Sigmoid colon (tissue), 7 donors: ENCODE measurements at places on chromosomes 12 and 14. TPM values are rescaled to one million over a fixed set of nuclear protein-coding genes. Genes with fewer than 3 reads are reported as not detected.

DNA sequence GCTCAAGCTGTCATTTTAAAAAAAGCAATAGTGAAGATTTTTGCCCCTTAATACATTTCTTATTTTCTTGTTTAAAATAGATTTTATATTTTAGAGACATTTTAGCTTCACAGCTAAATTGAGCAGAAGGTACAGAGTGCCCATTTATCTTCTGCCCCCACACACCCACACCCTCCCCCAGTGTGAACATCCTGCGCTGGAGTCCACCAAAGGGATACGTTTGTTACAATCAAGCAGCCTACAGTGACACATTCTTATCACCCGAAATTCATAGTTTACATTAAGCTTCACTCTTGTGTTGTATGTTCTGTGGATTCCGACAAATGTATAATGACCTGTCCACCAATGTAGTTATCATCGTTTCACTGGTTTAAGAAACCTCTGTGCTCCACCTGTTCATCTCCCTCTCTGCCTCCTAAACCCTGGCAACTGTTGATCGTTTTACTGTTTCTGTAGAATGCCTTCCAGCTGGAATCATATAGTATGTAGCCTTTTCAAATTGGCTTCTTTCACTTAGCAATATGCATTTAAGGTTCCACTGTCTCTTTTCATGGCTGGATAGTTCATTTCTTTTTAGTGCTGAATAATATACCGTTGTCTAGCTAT is 91.0 kb upstream of the TRAF3 start:
- DNase-seq: no peak
- H3K4me1 ChIP-seq: no peaks in the 10 kb centered on the region
- H3K27ac ChIP-seq: no peak overlapping the region

DNA sequence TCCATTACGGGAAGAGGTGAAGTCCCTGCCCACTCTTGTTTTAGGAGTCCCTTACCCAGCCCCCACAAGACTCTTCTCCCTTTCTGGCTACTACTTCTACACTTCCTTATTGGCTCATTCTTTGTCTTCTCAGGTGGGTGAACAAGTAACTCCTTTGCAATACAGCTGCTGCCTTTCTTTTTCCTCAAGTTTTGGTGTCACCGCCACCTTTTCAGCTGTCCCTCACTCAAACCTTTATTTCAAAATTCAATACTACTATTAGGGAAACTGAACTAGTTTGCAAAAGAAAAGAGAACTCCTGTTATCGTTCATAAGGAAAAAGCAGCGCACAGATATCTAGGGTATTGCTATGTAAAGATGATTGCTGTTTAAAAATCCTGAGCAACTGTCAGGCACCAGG is 6.1 kb downstream of the RSRC2 start:
- DNase-seq: no peak
- H3K36me3 ChIP-seq: peaks cover 64% of the 10 kb centered on the region

- no peak overlapping the region for H3K27ac ChIP-seq
- H3K36me3 ChIP-seq: no peaks in the 10 kb centered on the region
- H3K27me3 ChIP-seq: no peaks in the 10 kb centered on the region
Measured at GRCh38 chr12:78703820-78704525, 160.6 kb upstream of the SYT1 start.

DNA sequence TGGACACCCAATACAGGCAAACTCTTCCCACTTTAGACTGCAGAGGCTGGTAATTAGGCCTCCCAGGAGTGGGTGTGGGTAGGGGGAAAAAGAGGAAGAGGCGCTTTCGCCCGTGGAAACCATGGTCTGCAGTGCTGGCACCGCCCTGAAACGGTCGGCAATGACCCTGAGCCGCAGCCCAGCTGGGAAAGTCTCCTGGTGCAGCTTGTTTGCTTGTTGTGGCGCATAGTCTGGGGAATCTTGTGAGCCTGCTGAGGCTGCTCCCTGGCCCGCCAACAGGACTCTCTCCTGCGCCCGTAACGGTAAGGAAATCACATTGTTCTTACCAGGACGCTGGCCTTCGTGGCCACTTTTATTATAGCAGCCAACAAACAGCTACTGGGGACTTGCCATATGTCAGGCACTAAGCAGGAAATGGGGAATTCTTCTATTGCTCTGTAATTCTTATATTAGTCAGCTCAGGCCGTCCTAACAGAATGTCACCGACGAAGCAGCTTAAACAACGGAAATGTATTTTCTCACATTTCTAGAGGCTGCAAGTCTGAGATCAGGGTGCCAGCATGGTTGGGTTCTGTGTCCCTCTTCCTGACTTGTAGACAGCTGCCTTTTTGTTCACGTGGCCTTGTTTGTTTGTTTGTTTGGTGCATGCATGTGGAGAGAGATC is 52.5 kb upstream of the RIN3 start:
- no peak overlapping the region for H3K4me3 ChIP-seq
- DNase-seq: peak; percentile 68
- peaks cover 8% of the 10 kb centered on the region for H3K4me1 ChIP-seq
- H3K27me3 ChIP-seq: no peaks in the 10 kb centered on the region
- peak overlapping the region; percentile 39 for H3K27ac ChIP-seq

Gene CLEC2B
- total RNA-seq: 15.8 TPM

Gene ERP27
- not detected for total RNA-seq

Gene MMP14
- 86.6 TPM for total RNA-seq

Gene HOXC4
- total RNA-seq: 1.2 TPM

Gene TAS2R20
- 6.4 TPM for total RNA-seq
